Suprapubic skin (tissue), 4 donors: ENCODE measurements at places on chromosomes 7 and 10.

DNA sequence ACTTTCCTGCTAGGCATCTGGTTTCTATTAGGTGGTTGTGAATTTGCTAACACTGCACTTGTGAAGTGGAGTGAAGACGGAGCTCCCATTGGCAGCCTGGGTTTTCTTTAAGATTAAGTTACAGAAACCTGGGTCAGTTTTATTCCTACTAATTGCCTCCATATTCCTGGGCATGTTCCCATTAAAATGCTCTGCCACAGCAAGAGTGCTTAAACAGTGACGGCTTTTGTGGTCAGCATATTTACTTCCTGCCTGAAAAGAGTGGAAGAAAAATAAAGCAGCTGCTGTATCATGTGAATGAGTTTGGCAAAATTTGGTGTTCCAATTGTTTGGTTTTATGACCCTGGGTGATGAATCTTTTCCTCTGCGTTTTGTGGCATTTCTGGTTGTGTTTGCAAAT is 96.9 kb upstream of the PLXDC2 start:
- no peaks in the 10 kb centered on the region for H3K4me1 ChIP-seq
- no peaks in the 10 kb centered on the region for H3K27me3 ChIP-seq
- no peaks in the 10 kb centered on the region for H3K36me3 ChIP-seq
- no peak overlapping the region for H3K4me3 ChIP-seq
- H3K27ac ChIP-seq: no peak overlapping the region
- DNase-seq: no peak

DNA sequence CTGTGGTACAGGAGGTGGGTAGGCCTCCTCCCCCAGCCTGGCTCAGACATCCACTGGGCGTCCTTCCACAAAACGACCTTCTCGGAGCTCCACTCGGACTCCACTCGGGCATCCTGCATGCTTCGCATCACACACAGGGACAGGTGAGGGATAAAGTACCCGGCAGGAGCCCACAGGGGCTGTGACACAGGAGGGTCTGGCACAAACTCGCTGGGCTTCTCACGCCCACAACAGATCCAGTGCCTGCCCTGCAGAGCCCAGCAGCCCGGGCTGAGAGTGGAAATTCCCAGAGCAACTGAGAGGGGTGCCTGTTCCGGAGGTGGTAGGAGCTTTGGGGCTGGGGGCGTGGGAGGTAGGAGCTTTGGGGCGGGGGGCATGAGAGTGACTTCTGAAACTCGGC is 108.4 kb downstream of the MKI67 start:
- H3K4me1 ChIP-seq: no peaks in the 10 kb centered on the region
- H3K4me3 ChIP-seq: no peak overlapping the region
- no peaks in the 10 kb centered on the region for H3K36me3 ChIP-seq
- no peaks in the 10 kb centered on the region for H3K27me3 ChIP-seq
- DNase-seq: no peak

DNA sequence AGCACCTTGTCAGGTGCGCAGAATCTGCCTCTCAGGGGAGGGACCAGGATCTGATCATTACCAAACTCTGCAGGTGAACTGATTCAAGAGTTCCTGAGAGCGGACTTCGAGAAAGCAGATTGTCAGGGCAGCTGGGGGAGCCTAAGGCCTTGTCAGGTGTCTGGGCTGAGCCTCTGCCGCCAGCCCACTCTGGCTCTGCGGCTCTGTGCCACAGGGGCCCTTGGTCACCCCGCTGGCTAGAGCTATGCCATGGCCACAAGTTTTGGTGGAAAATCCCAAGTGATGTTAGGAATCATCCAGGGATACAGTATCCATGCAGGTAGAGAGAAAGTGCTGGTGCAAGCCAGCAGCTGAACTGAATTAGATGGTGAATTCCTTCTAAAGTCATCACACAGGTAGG is 4.2 kb downstream of the ADAMTS14 start:
- no peaks in the 10 kb centered on the region for H3K36me3 ChIP-seq
- peaks cover 24% of the 10 kb centered on the region for H3K27me3 ChIP-seq
- H3K27ac ChIP-seq: no peak overlapping the region
- H3K4me1 ChIP-seq: peaks cover 38% of the 10 kb centered on the region
- H3K4me3 ChIP-seq: no peak overlapping the region
- no peak for DNase-seq

DNA sequence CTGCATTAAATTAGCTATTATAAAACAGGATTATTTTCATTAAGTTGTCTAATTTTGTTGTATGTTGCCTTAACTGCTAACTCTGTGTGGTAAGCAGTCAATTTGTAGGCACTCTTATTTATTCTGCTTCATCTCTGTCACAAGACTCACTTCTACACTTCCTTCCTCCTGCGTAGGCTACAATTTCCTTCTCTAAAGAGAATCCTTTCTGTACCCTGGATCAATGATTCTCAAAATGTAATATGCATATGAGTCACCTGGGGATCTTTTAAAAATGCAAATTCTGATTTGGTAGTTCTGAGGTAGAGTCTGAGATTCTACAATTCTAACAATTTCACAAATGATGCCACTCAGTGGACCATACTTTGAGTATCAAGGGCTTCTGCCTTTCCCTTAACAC is 4.4 kb upstream of the UBE2D1 start:
- no peaks in the 10 kb centered on the region for H3K36me3 ChIP-seq
- peaks cover 8% of the 10 kb centered on the region for H3K4me1 ChIP-seq
- H3K27me3 ChIP-seq: no peaks in the 10 kb centered on the region
- no peak for DNase-seq

- H3K4me3 ChIP-seq: peak overlapping the region; percentile 66
- no peak overlapping the region for H3K27ac ChIP-seq
- H3K4me1 ChIP-seq: peaks cover 32% of the 10 kb centered on the region
These were observed 111.2 kb downstream of the RALA start for GRCh38 chr7:39734633-39735004.

DNA sequence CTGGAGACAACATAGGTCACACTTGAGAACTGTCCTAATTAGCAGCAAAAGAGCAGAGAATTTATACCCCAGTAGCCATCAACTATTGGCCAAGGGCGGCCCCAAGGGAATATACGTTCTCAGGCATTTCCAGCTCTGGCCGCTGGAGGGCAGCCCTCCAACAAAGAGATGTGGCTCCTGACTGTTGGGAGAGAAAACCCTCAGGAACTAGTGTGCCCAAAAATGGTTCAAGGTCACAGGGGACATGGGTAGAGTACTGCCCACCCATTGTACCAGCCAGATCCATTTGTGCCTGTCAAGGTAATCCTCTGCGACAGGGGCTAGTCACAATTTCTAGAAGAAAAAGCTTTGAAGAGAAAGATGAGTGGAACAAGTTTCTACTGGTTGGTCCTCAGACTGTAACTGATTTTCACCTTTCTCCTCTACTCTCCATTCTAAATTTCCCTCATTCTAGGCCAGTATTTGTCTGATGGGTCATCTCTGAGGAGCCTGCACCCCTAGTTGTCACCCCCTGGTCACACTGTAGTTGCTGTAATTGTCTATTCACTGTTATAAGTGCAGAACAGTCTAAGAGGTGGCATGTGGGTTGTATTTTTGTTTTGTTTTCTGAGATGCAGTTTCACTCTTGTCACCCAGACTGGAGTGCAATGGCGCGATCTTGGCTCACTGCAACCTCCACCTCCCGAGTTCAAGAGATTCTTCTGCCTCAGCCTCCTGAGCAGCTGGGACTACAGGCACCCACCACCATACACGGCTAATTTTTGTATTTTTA is 14.7 kb upstream of the C7orf33 start:
- no peaks in the 10 kb centered on the region for H3K27me3 ChIP-seq
- no peak overlapping the region for H3K27ac ChIP-seq
- no peak for DNase-seq
- no peak overlapping the region for H3K4me3 ChIP-seq
- H3K36me3 ChIP-seq: no peaks in the 10 kb centered on the region
- no peaks in the 10 kb centered on the region for H3K4me1 ChIP-seq

DNA sequence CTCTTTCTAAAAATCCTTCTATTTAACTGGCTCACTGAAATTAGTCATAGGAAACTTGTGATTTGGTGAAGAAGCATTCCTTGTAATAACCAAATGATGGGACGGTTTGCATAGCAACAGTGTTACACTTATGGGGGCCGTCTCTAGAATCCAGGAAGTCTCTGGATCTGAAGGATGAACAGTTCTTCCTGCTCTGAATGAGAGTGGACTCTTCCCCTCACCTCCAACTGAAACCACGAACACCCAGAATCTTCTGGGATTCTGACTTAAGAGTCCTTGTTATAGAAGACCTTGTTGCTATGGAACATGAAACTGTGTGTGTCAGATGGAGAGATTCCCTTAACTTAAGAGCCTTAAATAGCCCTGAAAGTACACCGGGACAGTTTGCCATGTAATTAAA is 23.2 kb downstream of the NOLC1 start:
- H3K4me3 ChIP-seq: no peak overlapping the region
- no peak overlapping the region for H3K27ac ChIP-seq
- no peaks in the 10 kb centered on the region for H3K4me1 ChIP-seq
- DNase-seq: no peak
- H3K36me3 ChIP-seq: no peaks in the 10 kb centered on the region

DNA sequence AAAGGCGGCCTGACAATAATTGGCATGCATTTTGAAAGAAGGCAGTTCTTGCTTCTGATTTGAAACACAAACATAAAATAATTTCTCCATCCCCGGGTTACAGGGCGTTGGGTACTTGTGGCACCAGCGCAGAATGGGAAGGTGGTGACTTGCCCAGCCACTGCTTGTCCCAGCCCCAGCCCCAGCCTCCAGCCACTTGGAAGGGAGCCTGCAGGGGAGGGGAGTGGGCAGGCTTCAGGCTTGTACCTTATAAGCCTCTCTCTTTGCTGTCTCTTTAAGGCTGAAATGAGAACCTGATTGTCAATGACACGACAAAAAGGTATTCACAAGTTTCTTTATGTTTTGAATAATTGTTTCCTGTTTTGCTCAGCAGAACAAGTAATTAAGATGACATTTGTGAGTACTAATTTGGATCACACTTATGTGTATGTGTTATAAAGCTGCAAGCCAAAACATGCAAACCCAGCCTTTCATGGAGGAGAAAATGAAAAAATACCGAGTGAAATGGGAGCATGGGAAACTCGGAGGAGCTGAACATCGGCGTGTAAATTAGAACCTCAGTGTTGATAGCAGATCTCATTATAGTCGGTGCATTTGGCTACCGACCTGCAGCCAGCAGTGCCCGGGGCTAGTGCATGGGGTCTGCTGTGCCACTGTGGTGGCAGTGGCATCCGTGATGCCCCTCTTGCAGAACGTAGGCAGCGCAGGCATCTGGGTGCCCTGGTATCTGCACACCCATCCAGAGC is 129.9 kb downstream of the EBF3 start:
- peaks cover 6% of the 10 kb centered on the region for H3K36me3 ChIP-seq
- H3K27ac ChIP-seq: no peak overlapping the region
- H3K27me3 ChIP-seq: no peaks in the 10 kb centered on the region
- no peak for DNase-seq

DNA sequence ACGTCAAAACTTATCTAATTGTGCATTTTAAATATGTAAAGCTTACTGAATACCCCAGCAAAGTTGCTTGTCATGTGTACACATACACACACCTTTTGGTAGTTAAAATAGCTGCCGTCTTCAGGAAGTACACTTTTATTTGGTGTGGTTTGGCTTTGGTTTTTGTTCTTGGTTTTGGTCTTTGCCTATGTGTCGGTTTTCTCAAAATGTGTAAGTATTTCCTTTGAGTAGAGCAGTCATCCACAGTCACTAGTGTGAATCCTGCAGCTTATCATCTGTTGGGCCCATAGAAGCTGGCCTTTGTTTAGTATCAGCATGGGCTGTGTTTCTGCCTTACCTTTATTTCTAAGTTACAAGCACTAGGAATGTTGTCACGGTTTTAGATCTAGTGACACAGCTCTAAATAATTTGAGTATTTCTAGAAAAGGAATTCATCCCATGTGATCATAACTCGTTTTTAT is 35.3 kb downstream of the NET1 start:
- peaks cover 11% of the 10 kb centered on the region for H3K36me3 ChIP-seq
- H3K27ac ChIP-seq: peak overlapping the region; percentile 86
- H3K4me3 ChIP-seq: peak overlapping the region; percentile 56
- no peak for DNase-seq
- H3K4me1 ChIP-seq: peaks cover 39% of the 10 kb centered on the region

DNA sequence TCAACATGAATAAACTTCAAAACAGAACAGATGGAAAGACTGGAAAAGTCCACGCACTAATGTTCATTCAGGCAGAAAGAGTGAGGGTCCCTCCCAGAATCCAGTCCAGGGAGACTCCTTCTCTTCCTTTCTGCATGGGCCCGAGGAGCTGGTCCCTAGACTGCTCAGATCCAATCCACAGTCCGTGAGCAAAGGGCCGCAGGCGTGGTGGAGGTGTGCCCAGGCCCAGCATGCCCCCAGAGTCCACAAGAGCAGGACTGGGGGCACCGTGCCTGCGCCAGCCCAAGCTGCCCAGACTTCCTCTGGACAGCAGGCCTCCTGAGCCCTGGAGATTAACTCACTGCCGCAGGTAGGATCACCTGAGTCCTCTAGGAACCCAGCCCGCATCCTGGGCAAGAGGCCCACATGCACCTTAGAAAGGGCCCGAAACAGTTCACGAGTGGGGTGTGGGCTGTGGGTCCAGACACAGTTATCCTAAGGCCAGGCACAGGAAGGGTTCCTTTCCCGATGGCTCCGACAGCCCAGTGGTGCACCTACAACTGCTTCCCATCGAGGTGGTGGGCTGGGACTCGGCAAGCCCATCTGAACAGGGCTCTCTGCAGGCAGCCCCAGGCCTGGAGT is 531.0 kb downstream of the DNAJB6 start:
- no peak for DNase-seq
- no peaks in the 10 kb centered on the region for H3K27me3 ChIP-seq
- no peaks in the 10 kb centered on the region for H3K36me3 ChIP-seq
- no peaks in the 10 kb centered on the region for H3K4me1 ChIP-seq

- H3K36me3 ChIP-seq: no peaks in the 10 kb centered on the region
- H3K4me1 ChIP-seq: peaks cover 13% of the 10 kb centered on the region
- no peak overlapping the region for H3K27ac ChIP-seq
- H3K4me3 ChIP-seq: no peak overlapping the region
These were observed 165.6 kb downstream of the TPK1 start for GRCh38 chr7:144670218-144670617.

DNA sequence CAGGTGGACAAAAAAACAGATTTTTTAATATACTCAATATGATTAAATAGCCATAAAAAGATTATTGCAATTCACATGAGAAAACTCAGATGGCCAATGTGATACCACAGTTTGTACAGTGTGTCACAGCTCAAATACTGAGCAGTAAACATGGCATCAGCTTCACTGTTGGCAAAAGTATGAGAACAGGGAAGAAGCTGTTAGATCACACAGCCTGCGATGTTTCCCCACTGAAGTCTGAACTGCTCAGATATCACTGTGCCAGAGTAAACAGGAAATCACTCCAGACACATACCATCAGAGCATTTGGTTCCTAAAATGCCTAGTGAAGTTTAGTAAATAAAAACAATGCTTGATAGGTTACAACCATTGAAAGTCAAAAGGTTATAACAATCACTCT is 347.8 kb downstream of the ETV1 start:
- no peaks in the 10 kb centered on the region for H3K4me1 ChIP-seq
- H3K27ac ChIP-seq: no peak overlapping the region
- no peaks in the 10 kb centered on the region for H3K36me3 ChIP-seq
- no peaks in the 10 kb centered on the region for H3K27me3 ChIP-seq

- no peaks in the 10 kb centered on the region for H3K27me3 ChIP-seq
- peak overlapping the region; percentile 23 for H3K27ac ChIP-seq
- H3K4me1 ChIP-seq: peaks cover 12% of the 10 kb centered on the region
- no peak for DNase-seq
- H3K4me3 ChIP-seq: no peak overlapping the region
These were observed 308.4 kb downstream of the BICC1 start for GRCh38 chr10:58820861-58821751.

- H3K27ac ChIP-seq: no peak overlapping the region
- H3K4me3 ChIP-seq: no peak overlapping the region
- H3K27me3 ChIP-seq: no peaks in the 10 kb centered on the region
- H3K4me1 ChIP-seq: peaks cover 6% of the 10 kb centered on the region
- peaks cover 13% of the 10 kb centered on the region for H3K36me3 ChIP-seq
- no peak for DNase-seq
These were observed 32.7 kb downstream of the SLC29A3 start for GRCh38 chr10:71351628-71352319.
